ENCODE measurements at places on chromosomes 4 and X. TPM values are rescaled to one million over a fixed set of nuclear protein-coding genes. Genes with fewer than 3 reads are reported as not detected.

DNA sequence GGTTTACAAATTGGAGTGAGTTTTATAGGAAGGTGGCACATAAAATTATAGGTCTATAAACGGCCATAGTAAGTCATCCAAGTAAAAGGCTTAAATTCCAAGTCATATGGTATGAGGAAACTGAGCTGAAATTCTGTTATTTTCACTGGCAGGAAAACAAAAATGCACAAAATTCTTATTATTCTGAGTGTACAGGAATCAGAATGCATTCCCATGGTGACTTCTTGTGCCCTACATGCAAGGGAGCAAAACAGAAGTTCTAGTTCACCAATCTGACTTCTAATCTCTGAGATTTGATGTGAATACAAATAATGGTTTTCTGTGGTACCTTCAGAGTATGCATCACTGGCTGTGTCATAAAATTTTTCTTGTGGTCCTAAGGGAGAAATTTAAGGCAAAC, 102.9 kb downstream of the CLCN4 start:
- DNase-seq, result no peak

- no peak for DNase-seq
Measured at GRCh38 chr4:173500841-173501591, 29.0 kb downstream of the HAND2 start.

GRCh38 chr4:113435893-113436292, 325.6 kb downstream of the CAMK2D start:
- DNase-seq, result peak; percentile 94

DNA sequence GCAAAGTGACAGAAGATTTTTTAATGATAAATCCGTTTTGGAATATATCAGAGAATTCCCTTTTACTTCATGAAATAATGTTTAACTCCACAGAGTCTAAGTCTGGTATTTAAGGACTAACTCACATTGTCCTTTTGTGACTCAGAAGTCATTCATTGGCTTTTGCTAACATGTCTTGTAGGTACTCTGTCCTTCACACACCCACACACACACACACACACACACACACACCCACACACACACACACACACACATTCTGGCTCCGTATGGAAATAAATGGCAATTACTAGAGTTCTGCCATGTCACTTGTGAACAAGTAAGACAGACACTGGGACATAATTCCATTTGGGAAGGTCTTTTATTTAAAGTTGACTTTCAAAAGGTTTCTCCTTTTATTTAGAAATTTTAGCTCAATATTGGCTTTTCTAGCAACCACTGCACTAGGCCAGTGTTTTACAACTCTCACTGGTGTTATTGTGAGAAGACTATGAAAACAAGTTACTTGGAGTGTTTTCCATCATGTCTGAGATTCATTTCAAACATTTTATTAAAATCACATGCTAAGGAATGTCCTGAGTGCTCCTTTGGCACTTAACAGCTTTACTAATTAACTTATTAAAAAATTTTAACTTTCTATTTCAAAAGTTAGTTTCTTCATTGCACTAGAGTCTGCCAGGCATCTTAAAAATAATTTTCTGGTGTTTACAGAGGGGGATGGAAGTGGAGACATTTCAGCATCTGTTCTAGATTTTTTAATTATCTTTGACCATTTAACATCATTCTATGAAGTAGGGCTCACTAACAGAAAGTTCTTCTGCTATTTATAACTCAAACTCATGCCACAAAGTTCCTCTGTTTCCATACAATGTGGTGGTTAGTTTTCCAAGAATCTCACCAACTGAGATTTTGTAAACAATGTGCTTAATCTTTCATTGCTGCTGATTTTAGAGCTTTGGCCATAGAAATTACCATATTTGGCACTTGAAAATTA, 240.3 kb upstream of the GPC4 start:
- no peak for DNase-seq

- no peak for DNase-seq
Measured at GRCh38 chrX:9873360-9873759, 87.1 kb downstream of the SHROOM2 start.

DNA sequence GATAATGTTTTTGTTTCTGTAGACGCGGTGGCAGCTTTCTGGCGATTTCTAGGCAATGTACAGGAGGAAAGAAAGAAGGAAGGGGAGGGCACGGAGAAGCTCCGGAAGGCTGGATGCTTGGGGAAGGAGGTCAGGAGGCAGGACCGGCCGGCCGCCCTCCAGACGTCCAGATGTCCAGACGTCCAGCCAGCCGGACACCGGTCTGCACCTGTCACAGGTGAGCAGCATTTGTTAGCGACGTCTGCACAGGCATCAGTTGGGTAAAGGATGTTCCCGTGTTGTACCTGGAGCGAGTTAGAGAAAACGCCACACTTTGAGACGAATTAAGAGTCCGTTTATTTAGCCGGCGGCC, 90.0 kb upstream of the PPP2R3B start:
- no peak for DNase-seq

The GIMD1 gene
- total RNA-seq, result not detected

The MAGEA10 gene
- not detected for total RNA-seq

The FSTL5 gene
- total RNA-seq, result under 0.01 TPM

The F8A2 gene
- not detected for total RNA-seq

Measured in dermis blood vessel endothelial cell (primary cell).